ENCODE measurements at places on chromosomes 11 and 22.

DNA sequence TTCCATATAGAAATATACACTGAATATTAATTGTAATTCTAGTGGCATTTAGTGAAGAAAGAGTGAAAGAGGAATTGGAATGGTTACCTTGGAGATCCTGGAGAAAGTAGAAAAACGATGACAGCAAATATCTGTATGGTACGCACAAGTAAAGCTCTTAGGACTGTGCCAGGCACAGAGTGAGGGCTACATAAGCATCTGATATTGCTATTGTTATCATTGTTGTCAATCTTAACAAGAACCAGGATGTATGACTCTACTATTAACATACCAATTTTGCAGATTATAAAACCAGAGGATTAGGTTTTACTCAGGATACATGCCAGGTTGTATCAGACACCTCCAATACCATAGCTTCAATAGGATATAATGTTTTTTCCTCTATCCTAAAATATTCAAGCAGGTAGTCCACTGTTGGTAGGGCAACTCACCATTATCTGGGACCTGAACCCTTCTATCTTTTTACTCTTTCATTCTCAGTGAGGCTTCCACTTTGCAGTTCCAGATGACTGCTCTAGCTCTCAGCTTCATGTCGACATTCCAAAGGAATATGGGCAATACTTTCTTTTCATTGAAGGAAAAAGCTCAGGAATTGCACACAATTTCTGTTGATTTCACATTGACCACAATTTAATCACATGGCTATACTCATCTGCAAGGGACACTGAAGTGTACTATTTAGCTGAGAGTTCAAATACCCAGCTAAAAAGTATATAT lies 73.2 kb downstream of the RAB38 start:
- DNase-seq: no peak

DNA sequence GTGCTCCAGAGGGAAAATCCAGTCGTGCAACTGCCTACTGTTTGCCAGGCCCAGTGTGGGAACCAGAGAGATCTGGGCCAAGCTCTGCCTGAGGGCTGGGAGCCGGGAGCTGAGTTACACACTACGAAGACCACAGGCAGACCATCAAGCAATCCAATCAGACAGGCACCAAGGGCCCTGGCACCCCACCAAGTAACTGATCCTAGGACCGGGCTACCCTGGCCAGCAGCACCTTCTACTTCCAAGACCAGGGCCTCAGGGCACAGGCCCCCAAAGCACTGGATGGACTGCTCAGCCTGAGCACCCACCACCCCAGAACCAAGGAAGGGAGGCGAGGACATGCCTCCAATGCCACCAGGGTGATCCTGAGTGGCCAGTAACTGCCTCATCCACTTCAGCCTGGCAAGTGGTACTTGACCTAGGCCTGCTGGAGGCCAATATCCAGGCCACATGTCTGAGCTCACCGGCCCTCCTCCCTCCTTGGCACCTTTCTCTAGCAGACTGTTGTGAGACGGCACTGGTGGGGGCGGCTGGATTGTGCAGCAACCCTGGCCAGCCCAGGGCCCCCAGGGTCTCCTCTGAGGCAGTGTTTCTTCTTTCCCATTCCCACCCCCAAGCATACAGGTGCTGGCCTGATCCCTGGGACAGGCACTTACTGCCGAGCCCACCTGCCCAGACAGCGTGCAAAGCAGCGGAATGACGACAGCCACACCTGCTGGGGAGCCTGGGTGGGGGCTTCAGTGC lies 20.7 kb upstream of the ARFGAP3 start:
- DNase-seq: no peak

DNA sequence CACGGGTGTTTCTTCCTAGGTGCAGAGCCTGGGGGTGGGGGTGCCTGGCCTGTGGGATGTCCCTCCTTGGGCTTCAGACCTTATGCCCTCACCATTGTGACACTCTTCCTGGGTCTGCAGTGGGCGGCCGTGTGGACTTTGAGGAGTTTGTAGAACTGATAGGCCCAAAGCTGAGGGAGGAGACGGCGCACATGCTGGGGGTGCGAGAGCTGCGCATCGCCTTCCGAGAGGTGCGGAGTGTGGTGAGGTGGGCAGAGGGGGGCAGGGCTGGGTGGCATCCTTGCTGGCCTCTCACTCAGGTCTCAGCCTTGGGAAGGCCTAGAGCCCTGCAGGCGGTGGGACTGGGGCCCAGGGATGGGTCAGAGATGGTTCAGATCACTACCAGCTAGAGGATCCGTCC lies 2.3 kb downstream of the CABP4 start:
- DNase-seq: no peak

DNA sequence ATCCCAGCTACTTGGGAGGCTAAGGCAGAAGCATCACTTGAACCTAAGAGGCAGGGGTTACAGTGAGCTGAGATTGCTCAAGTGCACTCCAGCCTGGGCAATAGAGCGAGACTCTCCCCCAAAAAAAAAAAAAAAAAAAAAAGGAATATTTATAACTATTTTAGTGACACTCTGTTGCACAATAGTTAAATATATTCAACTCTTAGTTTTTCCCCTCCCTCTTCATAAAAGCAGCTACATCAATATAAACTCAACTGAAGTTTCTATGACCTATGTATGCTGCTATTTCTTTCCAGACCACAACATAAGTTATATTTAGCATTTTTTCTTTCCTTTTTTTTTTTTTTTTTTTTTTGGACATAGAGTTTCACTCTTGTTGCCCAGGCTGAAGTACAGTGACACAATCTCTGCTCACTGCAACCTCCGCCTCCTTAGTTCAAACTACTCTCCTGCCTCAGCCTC lies 19.2 kb downstream of the CELF1 start:
- no peak for DNase-seq

- peak; percentile 72 for DNase-seq
These were observed 46.2 kb downstream of the C11orf71 start for GRCh38 chr11:114354076-114354475.

DNA sequence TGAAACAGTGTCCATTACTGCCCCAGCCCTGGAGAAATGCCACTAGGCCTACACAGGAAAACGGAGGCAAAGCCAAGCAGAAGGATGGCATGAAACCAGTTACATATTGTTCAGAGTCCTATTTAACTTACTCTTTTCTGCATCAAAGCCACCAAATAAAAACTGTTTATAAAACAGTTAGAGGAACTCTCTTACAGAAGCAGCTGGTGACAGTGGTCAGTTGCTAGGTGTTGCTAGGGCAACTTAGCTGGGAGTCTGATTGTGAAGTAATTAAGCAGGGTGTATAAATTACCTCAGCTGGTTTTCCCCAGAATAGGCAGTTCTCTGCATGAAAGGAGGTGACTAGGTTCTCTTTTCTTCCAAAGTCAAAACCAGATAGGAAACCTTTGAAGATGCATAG lies 115.6 kb upstream of the ZBED5 start:
- no peak for DNase-seq

DNA sequence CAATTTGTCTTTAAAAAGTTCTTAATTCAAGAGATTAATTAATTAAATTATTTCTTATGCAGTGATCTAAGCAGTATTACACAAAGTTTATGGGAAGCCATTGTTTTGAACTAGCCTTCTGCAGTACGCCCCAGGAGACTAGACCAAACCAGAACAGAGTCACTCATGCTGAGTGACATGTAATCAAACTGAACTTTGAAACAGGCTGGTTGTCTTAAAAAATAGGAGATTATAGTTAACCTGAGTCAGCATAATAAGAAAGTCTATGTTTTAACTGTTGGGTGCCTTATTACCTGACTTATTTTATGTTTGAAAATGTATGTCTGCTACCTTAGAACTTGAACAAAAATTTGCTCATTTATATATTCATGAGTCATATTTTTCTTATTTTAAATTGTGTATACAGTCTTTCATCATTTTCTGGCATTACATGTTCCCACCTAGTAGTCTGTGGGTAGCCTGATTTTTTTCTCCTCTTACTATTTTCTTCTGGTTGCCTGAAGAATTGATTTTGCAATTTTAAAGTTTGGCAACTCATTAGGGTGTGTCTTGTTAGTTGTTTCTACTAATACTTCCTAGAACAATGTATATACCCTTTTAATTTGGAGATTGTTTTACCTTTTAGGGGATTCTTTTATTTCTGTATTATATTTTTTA lies 161.4 kb downstream of the AASDHPPT start:
- DNase-seq: no peak

GRCh38 chr11:83723999-83724398 lies 437.8 kb upstream of the CCDC90B start:
- peak; percentile 49 for DNase-seq

- DNase-seq: peak; percentile 48
These were observed 1.0 kb downstream of the POLA2 start for GRCh38 chr11:65262776-65263175.

DNA sequence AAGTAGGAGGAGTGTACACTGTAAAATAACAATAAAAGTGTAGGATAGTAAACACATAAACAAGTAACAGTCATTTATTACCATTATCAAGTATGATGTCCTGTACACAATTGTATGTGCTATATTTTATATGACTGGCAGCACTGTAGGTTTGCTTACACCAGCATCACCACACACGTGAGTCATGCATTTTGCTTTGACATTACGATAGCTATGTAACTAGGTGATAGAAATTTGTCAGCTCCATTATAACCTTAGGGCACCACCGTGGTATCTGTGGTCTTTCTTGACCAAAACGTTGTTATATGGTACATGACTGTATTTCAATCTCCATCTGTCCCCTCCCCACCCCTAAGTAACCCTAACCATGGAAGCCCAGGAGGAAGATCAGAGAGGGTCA lies 1.1 kb downstream of the DNAL4 start:
- peak; percentile 61 for DNase-seq

GRCh38 chr22:40898850-40899357 lies 37.0 kb upstream of the DNAJB7 start:
- DNase-seq: peak; percentile 80

DNA sequence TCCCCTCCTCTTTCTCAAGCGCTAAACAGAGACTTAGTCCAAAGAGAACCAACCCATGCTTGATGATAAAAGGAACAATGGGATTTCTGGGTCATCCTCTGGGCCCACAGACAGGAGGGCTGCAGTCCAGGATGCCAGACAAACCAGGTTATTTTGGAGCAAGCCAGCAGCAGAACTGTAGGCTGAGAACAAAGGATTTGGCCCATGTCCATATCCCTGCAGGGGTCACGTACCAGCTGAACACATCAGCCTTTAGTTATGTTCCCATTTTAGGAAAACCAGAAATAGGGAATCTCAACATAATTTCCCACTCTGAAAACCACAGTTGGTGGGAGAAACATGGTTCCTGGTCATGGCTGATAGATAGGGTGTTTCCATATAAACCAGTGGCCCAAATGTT lies 533.6 kb upstream of the CADM1 start:
- no peak for DNase-seq

Measured in RKO (cell line).